Gastrocnemius medialis (tissue), 4 donors: ENCODE measurements at places on chromosomes 16 and 17. TPM values are rescaled to one million over a fixed set of nuclear protein-coding genes. Genes with fewer than 3 reads are reported as not detected.

- no peak for DNase-seq
Measured at GRCh38 chr16:58425756-58426494, 33.7 kb downstream of the GINS3 start.

GRCh38 chr16:75320435-75320834, 69.0 kb upstream of the BCAR1 start:
- no peak for DNase-seq

DNA sequence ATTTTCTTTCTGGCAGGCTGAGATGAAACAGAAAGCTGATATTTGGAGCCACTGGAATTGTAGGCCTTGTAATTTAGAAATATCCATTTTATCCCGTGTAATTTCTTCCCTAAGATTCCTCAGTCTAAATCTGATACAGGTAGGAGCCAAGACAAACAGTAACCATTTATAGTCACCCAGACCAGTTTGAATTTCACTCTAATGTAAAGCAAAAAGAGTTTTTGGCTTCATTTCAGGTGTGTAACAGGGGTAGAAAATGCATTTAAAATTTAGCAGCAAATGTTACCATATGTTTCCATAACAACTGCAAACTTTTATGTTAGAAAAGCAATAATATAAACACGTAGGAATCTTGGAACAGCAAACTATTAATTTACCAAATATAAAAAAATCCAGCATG, 249.4 kb downstream of the FTO start:
- DNase-seq = no peak

The CDRT15 gene
- not detected for total RNA-seq
